ENCODE measurements at places on chromosomes 16 and 17. TPM values are rescaled to one million over a fixed set of nuclear protein-coding genes. Genes with fewer than 3 reads are reported as not detected.

- no peak for DNase-seq
These were observed 15.4 kb upstream of the ERN1 start for GRCh38 chr17:64145375-64145750.

NEUROD2 gene
- not detected for total RNA-seq

OR3A1 gene
- not detected for total RNA-seq

DNA sequence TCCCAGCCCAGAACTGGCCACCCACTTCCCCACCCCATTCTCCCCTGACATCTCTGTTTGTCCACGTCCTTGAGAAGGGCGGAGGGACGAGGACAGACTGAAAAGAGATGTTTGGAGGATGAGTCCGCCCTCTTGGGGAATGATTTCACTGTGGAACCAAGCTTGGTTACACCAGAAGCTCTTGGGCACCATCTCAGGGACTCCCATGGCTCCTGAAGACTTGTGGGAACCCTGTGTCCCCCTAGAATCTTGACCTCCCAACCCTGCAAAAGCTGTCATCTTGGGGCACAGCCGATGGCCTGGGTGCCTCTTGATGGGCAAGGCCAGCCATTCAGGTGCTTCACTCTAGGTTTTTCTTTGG, 25.9 kb upstream of the LITAF start:
- DNase-seq, result no peak

CACNG5 gene
- total RNA-seq, result not detected

- peak; percentile 21 for DNase-seq
These were observed 290.4 kb downstream of the TOX3 start for GRCh38 chr16:52256310-52257078.

GRCh38 chr16:50314665-50315064, 48.3 kb downstream of the ADCY7 start:
- no peak for DNase-seq

Data from kidney (tissue), 22 donors.